Pancreas (tissue), 10 donors: ENCODE measurements at places on chromosomes 5 and 9.

GRCh38 chr9:116501871-116502270 lies 185.2 kb upstream of the TRIM32 start:
- DNase-seq = no peak

GRCh38 chr5:145826895-145827674 lies 8.1 kb downstream of the PRELID2 start:
- no peak for DNase-seq

- DNase-seq = no peak
Measured at GRCh38 chr9:33202552-33203201, 35.5 kb upstream of the B4GALT1 start.

DNA sequence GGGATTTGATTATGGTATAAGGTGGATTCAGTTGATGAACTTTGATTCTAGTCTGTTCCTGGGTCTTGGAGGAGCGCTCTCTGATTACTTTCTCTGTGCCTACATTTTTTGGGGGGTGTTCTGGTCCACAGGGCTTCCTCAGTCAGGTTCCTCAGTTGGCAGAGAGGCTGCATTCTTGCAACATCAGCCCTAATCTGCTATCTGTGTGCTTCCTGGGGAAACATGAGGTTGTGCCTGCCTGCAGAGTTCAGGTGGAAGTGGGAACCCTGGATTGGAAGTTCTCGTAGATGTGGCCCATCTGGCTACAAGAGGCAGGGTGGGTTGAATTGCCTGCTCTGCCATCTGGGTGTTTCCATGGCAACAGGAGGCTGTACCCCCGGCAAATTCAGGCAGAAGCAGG lies 24.5 kb downstream of the POLK start:
- DNase-seq = no peak

- DNase-seq = peak; percentile 62
Measured at GRCh38 chr5:135013947-135014570, 20.0 kb downstream of the PITX1 start.

- DNase-seq = no peak
Measured at GRCh38 chr5:156103155-156103885, 223.6 kb upstream of the SGCD start.

DNA sequence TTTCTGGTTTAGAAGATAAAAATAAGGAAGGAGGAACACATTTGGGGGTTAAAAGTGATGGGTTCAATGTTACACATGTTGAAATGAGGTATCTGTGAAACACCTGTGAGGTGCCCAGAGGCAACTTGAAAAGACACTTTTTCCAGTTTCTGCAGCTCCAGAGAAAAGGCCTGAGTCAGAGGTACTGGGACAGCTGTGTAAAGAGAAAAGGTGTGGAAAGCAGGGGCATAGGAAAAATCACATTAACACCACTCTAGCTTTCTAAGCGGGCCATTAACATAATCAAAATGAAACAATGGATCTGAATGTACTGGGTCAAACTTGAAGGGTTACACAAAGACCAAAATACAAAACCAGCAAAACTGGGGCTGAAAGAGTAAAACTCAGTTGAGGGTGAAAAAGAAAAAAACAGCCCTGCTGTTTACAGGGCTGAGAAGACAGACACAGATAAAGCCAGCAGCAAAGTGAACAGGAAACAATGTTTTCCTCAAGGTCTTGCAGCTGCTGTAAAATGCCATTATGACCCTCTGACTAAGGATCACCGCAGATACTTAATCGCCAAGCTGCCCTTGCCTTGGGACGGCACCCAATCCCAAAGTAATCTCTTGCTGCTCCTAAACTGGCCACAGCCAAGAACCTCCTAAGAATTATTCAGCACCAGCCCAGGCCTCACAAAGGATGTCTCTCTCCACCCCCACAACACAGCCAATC lies 104.7 kb downstream of the DROSHA start:
- DNase-seq = no peak

DNA sequence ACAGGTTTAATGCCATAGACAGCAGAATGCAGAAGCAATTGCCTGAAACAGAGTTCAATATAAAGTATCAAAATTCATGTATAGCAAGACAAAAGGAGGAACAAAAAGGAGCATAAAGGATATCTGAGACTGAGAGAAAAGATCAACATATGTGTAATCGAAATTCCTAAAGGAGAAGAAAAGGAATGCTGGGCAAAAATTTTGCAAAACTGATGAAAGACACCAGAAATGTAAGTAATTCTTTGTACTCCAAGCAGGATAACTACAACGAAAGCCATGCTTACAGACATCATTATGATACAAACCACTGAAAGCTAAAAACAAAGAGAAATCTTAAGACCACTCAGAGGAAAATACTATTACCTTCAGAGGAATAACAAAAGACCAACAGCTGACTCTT lies 72.8 kb upstream of the MTAP start:
- no peak for DNase-seq

DNA sequence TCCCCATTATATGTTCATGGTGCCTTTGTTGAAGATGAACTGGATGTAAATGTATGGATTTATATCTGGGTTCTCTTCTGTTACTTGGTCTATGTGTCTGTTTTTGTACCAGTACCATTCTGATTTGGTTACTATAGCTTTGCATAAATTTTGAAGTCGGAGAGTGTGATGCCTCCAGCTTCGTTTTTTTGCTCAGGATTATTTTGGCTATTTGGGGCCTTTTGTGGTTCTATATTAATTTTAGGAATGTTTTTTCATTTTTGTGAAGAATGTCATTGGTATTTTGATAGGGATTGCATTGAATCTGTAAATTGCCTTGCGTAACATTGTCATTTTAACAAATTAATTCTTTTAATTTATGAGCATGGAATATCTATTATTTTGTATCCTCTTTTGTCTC lies 36.6 kb upstream of the ZNF366 start:
- DNase-seq = no peak

DNA sequence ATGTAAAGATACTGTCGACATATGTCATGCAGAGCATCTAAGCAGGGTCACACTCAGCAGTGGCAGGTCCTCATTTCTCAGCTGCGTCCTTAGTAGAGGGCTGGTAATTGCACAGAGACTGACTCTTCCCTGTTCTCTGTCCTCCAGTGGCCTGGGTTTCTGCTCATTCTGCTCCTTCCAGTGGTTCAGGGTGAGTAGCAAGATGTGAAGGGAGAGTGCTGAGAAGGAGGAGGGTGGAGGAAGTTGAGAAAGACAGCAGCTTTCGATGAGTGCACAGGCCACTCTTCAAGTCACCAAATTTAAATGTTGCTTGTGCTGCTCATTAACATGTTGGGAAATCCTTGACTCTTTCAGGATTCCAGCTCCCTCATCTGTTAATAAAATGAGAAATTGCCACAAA lies 203.9 kb downstream of the FBXL7 start:
- no peak for DNase-seq

- DNase-seq = no peak
Measured at GRCh38 chr9:128053560-128053959, 13.6 kb downstream of the NAIF1 start.

GRCh38 chr9:124478354-124478753 lies 28.1 kb downstream of the ADGRD2 start:
- DNase-seq = no peak

- DNase-seq = no peak
Measured at GRCh38 chr5:169950333-169950732, 30.0 kb downstream of the INSYN2B start.

DNA sequence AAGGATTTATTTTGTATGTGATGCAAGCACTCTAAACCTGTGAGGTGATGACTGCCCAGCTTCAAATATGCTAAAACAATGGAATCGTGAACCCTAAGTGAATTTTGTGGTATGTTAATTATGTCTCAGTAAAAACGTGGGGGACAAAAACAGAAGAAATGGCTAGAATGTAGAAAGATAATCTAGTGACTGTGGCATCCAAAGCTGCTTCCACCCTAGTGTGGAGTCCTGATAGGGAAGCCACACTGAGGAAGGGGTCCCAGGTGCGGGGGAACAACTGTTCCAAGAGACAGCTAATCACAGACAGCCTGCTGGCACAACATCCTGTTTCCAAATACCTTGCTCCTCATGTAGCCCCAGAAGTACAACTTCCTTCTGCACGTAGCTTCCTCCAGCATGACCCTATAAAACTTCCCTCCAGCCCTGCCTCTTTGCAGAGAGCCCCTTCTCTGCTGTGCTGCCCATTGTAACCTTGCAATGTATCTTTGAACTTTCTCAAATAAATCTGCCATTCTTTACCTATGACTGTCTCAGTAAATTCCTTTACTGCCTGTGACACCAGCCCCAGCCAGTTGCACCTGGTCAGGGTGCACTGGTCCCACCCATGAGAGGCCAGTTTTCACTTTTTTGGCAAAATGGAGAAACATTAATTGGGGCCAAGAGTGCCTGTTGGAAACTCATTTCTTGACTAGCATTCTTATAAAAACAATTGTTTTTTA lies 4.9 kb downstream of the GMCL2 start:
- DNase-seq = no peak

DNA sequence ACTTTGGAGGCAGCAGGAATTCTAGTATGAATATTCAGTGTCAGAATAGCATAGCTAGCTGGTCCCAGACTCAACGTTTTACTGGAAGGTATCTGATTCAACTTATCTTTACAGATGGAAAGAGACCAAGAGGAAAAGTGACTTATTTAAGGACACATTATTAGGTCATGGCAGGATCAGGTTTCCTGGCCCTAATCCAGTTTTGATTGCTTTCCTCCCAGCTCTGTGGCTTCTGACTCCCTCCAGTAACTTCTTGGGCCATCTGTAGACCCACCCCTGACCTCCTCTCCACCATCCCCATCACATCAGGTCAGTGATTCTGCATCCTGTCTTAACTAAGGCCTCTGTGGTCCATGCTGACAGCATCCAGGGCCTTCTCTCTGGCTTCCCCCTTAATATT lies 38.4 kb downstream of the SH3TC2 start:
- DNase-seq = no peak

- no peak for DNase-seq
Measured at GRCh38 chr5:171549274-171549673, 129.8 kb downstream of the FGF18 start.

GRCh38 chr5:27038476-27038875 lies at the start of gene CDH9:
CDH9 (minus strand) TSS chr5:27038586; CDS start chr5:26988333, 50,253 bp downstream.
- DNase-seq = no peak

GRCh38 chr9:90741036-90741435 lies 60.6 kb upstream of the SYK start:
- DNase-seq = no peak

DNA sequence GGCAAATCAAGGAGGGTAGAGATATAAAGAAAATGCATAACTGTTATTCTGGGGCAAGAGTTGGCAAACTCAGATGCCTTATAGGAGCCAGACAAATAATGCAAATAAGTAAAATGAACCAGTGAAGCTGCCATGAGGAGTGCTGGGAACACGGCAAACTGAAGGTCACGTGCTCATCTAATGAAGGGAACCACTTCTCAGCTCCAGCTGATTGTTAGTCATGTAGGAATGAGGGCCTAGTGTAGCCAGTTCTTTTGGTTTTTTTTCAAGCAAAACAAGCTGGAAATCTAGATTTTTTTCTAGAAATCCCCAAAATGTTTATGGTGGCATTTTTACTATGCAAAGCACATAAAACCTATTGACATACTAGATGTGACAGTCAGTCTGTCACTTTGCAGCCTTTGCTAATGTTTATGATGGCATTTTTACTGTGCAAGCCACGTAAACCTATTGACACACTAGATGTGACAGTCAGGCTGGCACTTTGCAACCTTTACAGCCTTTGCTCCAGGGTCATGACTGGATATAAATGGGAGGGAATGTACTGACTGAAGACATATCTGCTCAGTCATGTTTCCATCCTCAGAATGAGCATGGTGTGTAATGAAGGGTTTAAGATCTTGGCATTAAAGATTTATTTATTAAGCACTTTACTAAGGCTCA lies 39.4 kb downstream of the RUSC2 start:
- no peak for DNase-seq
